ENCODE measurements at places on chromosomes 16 and 17. TPM values are rescaled to one million over a fixed set of nuclear protein-coding genes. Genes with fewer than 3 reads are reported as not detected.

HYDIN gene
- total RNA-seq: 1.8 TPM

- DNase-seq: peak; percentile 93
Measured at GRCh38 chr16:89909777-89910716, 8.6 kb upstream of the MC1R start.

DNA sequence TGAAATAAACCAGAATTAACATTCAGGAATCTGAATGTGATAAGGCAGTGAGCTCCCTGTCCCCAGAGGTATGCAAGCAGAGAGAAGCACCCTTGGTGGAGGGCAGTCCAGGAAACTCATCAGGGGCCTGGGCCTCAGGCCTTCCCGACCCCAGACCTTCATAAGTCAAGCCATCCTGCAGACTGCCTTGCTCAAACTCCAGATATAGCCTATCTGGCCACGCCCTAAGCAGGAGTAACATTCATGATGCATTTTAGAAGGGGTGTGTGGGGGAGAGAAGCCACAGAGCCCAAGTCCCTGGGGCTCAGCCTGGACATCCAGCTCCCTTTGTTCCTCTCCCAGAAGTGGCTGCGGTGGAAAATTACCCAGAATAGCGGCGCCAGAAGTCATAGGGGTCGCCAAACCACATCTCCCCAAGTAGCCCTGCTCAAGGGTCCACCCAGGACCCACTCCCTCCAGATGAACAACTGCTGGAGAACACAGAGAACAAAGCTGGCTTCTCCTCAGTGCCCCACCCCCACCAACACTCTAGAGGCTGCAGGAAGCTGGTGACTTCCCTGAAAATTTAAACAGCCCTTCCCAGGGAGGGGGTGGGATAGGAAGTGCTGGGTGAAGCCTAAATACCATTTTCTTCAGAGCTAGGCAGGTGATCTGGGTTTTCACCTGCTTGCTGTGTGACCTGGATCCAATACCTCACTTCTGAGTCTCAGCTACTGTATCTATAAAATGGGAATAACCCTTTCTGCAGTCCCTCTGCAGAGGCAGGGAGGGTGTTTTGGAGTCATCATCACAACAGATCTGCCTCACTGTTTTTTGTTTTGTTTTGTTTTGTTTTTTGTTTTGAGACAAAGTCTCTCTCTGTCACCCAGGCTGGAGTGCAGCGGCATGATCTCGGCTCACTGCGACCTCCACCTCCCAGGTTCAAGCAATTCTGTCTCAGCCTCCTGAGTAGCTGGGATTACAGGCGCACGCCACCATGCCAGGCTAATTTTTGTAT, 1.5 kb upstream of the SREBF1 start:
- no peak for DNase-seq

GAS2L2 gene
- not detected for total RNA-seq

DNA sequence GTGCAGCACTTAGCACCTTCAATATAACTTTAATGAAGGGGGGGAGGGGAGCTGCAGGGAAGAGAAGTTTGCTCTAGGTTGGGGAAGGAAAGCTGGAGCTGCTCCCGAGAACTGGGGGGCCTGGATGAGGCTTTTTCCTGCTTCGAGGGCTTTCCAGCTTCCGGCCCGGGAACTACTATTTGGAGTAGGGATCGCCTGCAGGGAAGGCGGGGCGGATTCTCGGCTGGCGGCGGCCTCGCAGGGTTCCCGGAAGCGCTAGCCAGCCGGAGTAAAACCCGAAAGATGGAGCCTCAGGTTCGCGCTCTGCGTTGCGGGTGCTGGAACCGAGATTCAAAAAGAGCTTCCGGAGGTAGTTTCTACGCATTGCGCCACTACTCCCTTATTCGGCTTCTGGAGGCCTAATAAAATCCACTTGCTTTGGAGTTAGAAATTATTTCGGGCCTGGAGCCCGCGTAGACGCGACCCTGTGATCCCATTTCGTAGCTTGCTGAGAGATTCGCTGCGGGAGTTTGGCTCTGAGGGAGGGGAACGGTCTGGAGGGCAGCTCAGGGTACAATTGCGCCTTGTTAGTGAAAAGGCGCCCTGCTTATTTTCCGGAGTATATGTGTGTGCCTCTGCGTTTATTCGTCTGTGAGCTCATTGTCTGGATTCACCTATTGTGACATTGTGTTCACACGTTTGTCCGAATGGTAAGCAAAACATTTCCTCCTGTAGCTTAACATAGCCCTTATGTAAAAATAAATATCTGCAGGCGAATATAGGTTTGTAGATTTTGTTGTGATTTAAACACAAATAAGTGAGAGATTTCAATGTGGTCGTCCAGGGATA, 652 bp downstream of the PRAC2 start:
- peak; percentile 76 for DNase-seq

- no peak for DNase-seq
Measured at GRCh38 chr17:45413498-45413923, 19.2 kb downstream of the ARHGAP27 start.

KCNJ16 gene
- total RNA-seq: not detected

GRCh38 chr17:30256756-30257506, 21.4 kb upstream of the SLC6A4 start:
- DNase-seq: no peak

CD79B gene
- 1.5 TPM for total RNA-seq

GRCh38 chr16:3157229-3158025, 22.6 kb downstream of the ZNF213 start:
- DNase-seq: no peak

ZNF747 gene
- 10.3 TPM for total RNA-seq

ACSM2A gene
- not detected for total RNA-seq
